ENCODE measurements at places on chromosomes 16 and 17.

GRCh38 chr17:4161192-4161966 lies 18.4 kb downstream of the CYB5D2 start:
- no peak for DNase-seq

GRCh38 chr17:36730857-36731490 lies 129.6 kb downstream of the MRM1 start:
- no peak for DNase-seq

GRCh38 chr17:17351901-17352781 lies 49.0 kb downstream of the NT5M start:
- no peak for DNase-seq

DNA sequence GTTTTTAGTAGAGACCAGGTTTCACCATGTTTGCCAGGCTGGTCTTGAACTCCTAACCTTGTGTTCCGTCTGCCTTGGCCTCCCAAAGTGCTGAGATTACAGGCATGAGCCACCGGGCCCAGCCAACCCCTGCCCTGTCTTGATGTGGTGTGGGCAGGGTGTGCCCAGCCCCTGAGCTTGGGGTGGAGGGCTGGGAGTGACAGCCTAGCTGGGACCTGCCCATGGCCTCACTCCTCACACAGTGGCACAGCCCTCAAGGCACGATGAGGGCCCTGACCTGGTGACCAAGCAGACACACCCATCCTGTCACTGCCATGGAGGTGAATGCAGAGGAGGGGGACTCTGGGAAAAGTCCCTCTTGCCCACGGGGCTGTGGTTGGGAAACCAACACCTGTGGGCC lies 3.0 kb downstream of the IL32 start:
- no peak for DNase-seq

- DNase-seq: no peak
These were observed 52.6 kb downstream of the PRKCA start for GRCh38 chr17:66354981-66355380.

- DNase-seq: no peak
These were observed 20.0 kb downstream of the IST1 start for GRCh38 chr16:71915350-71915749.

GRCh38 chr16:72482695-72483094 lies 310.7 kb upstream of the PMFBP1 start:
- DNase-seq: no peak

DNA sequence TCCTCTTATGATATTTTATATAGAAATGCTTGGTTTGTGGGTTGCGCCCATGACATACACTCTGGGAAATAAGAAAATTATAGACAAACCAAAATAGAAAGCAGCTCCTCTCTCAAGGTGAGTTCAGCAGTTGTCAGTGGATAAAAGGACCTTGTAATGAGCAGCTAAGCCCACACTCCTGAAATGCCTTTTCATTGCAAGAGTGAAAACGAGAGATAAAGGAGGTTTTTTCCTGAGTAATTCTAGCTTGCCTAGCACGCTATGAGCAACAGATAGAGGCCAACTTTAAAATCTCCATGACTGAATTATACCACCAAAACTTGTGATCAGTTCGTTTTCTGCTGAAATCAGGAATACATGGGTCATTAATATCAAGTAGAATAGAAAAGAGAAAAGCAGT lies 261.8 kb upstream of the CACNG5 start:
- no peak for DNase-seq

DNA sequence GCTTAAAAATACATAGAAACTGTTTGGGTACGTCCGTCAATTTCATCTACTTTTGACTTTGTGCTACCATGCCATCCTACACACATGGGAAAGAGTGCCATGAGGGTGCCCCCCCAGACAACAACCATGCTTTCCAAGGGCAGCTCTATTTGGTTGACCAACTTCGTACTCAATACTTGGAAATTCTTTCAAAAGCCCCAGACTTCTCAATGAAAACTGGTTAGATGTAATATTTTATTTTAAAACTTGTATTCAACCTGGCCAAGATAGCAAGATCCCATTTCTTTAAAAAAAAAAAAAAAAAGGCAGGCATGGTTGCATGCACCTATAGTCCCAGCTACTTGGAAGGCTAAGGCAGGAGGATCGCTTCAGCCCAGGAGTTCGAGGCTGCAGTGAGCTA lies 98.4 kb downstream of the PARN start:
- no peak for DNase-seq

GRCh38 chr16:69799611-69800031 lies 37.5 kb downstream of the WWP2 start:
- DNase-seq: no peak

- no peak for DNase-seq
These were observed 216.9 kb downstream of the HAPSTR1 start for GRCh38 chr16:9308356-9308801.

- DNase-seq: no peak
These were observed 3.0 kb downstream of the TBKBP1 start for GRCh38 chr17:47696717-47697642.

DNA sequence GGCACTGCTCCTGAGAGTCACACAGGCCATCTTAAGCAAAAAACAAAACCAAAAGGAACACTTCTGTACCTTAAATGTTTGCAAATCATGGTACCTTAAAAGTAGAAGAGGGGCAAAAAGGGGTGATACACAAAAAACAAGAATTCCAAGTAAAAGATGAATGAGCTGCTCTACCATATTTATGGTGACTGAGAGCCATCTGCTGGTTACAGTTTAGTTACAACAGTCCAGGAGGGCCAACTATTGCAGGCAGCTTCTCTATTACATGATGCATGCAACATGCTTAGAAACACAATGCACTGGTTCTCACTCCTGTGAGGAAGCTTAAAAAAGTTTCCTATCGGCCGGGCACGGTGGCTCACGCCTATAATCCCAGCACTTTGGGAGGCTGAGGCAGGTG lies 53.5 kb downstream of the STX8 start:
- no peak for DNase-seq

- DNase-seq: no peak
These were observed 677 bp upstream of the ZNHIT3 start for GRCh38 chr17:36485805-36486203.

Measured in stimulated activated CD4-positive, alpha-beta T cell treated with anti-CD3 and anti-CD28 coated beads, Interleukin-12 subunit alpha, Interleukin-12 subunit beta, amount 100 ng/mL, for 24 hours (primary cell).